ENCODE measurements at places on chromosomes 16 and 17.
A peak's percentile ranks its signal among the peaks of the same experiment; 100 is the strongest.

DNA sequence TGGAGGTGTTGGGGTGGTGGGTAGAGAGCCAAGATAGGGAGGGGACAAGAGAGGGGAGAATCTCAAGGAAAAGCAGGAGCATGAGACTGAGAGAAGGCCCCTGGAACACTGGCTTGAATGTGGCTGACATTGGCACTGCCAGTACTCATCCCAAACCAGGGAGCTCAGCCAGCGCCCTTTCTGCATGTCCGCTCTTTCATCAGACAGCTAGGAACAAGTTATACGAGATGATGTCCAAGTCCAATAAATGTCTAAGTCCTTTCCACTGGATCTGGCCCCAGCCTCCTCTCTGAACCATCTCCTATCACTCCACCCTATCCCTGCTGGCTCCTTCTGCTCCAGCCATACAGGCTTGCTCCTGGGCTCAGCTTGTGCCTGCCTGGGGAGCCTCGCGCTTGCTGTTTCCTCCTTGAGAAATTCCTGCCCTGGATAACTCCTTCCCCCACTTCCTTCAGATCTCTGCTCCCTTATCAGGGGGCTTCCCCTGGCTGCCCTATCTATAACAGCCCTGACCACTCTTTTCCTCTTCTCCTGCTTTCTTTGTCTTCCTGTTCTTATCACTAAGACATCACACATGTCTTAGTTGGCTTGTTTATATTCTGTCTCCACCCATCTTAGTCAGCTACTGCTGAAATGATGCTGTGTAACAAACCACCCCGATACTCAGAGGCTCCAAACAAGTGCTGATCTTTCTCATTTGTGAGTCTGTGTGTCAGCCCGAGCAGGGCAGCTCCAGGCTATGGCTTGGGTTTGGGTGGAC is 37.1 kb upstream of the MEOX1 start:
- H3K27ac ChIP-seq = no peak overlapping the region
- H3K27me3 ChIP-seq = peaks cover 9% of the 10 kb centered on the region
- peaks cover 8% of the 10 kb centered on the region for H3K4me1 ChIP-seq
- no peak for DNase-seq
- H3K4me3 ChIP-seq = no peak overlapping the region
- H3K36me3 ChIP-seq = no peaks in the 10 kb centered on the region

GRCh38 chr17:59853168-59853918 is 39.4 kb downstream of the TUBD1 start:
- no peaks in the 10 kb centered on the region for H3K27me3 ChIP-seq
- H3K27ac ChIP-seq = no peak overlapping the region
- H3K36me3 ChIP-seq = peaks cover 3% of the 10 kb centered on the region
- no peak overlapping the region for H3K4me3 ChIP-seq

DNA sequence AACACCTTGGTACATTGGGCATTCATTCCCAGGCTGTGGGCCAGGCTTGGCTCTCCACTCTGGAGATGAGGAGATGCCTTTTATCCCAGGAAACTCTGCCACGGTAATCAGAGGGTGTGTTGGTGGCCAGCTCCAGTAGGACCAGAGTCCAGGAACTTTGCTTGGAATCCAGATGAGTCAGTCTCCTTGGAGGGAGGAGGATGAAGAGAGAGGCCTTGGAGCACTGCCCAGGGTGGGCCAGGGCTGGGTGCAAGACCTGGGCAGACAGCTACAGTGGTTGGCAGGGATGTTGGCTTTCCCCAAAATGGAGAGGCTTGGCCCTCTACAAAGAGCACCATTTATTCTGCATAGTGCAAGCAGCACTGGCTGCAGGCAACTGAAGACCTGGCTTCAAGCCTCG is 209.0 kb downstream of the RGS9 start:
- H3K4me1 ChIP-seq = peaks cover 13% of the 10 kb centered on the region
- H3K27me3 ChIP-seq = peaks cover 3% of the 10 kb centered on the region
- peak overlapping the region; percentile 86 for H3K27ac ChIP-seq
- no peaks in the 10 kb centered on the region for H3K36me3 ChIP-seq

DNA sequence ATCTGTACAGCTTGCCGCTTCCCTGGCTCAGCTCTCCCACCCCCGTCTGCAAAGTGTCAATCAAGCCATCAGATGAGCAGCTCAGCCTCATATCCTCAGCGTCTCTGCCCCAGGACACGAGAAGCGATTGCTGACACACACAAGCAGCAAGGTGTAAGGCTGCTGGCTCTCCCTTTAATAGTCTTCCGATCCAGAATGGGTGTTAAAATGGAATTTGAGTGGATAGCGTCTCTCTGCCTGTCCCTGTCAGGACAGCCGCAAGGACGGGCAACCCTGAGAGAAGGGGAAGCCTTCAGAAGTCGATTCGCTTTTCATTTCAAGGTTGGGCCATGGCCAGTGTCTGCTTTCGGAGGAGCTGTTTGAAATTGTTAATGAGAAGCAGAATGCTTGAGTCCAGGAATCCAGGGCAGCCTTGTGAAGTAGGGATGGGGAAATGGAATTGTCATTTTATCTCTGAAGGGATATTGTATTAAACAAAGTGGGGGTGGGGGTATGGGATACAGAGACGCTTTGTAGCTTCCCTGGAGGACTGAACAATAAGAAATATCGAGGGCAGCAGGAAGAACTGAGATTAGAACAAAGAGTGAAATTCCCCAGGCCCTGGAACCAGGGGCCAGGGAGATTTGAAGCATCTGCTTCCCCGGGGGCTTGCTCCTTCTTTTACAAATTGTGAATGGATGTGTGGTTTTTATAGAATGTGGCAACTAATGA is 4.7 kb upstream of the PIPOX start:
- H3K36me3 ChIP-seq = peaks cover 3% of the 10 kb centered on the region
- H3K4me3 ChIP-seq = no peak overlapping the region
- H3K27me3 ChIP-seq = peaks cover 36% of the 10 kb centered on the region
- no peak for DNase-seq
- peaks cover 6% of the 10 kb centered on the region for H3K4me1 ChIP-seq

DNA sequence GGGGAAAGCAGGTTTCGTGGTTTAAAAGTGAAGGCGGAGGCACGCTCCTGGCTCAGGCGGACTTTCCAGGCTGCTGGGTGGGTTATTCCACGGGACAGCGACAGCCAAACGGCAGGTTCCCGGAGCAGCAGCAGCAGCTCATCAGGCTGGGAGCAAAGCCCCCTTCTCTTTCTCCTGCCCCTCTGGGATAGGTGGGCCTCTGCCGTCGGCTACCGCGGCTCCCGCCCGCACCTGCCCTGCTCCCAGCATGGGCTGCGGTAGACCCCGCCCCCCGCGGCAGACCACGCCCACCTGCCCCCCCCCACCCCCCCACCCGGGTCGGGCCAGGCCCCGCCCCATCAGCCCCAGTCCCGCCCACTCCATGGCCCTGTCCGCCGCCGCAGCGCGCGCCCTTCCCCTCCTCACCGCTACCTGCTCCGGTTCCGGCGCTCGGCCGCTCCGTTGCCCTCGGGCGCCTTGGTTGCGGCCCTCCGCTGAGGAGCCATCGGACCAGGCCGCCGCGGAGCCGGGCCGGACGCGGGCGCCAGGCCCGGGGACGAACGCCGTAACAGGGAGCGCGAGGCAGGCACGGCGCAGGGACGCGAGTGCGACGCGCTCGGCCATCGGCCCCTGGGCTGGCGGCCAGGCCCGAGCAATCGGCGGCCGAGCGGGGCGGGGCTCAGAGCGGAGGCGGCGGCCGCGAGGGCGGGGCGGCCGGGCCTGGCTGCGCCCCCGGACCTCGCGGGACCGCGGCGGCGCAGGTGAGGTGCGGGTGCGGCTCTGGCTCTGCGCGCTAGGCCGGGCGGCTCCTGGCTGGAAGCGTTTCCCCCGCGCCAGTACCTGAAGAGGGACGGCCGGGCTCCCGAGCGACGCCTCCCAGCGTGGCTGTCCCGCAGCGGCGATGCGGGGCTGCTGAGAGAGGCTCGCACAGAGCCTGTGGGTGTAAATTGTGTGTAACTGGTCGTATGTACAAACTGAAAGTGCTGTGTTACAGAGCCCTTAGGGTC is at the start of the genes HEXD and OGFOD3:
Gene HEXD (plus strand): TSS at position 347 of the 986 bp plus-strand sequence. CDS start 1,453 bp downstream, outside the sequence.
Gene OGFOD3 (minus strand): TSS at position 586 of the 986 bp plus-strand sequence. CDS start 101 bp downstream, at position 485.
- H3K4me3 ChIP-seq = peak within 1 kb of the TSS; percentile 86
- peak; percentile 90 for DNase-seq
- H3K4me1 ChIP-seq = peaks cover 37% of the 10 kb centered on the region

DNA sequence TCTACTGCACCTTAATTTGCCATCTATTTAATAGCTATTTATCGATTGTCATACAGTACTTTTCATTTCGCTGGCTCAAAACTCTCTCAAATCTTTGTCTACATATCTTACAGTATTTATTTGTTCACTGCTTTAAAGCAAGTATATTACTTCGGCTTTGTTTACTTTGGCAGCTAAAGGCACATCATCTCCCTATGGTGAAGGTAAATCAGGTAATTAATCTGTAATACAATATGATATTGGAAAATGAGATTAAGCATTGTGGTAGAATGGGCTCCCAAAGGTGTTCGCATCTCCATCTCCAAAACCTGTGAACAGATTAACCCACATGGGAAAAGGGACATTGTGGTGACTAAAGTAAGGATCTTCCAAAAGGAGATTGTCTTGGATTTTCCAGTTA is 6.5 kb downstream of the TMEM170A start:
- H3K27me3 ChIP-seq = no peaks in the 10 kb centered on the region
- no peak overlapping the region for H3K27ac ChIP-seq
- H3K36me3 ChIP-seq = peaks cover 10% of the 10 kb centered on the region
- H3K4me1 ChIP-seq = peaks cover 87% of the 10 kb centered on the region
- DNase-seq = no peak

DNA sequence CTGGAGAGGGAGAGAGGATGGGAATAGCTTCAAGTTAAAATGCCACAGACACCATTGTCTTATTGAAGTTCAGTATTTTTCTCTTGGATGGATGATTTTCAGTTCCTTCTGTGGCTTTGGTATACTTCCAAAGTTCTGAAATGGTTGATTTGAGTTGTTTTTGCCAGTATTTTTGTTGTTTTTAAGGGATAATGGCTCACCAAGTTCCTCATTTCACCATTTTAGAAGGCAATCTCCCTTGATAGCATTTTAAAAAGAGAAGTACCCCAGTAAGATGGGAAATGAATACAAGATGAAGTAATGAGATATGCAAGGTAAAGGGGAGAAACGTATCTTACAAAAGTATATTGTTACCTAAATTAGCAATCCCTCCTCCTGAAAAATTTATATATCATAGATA is 18.5 kb upstream of the SPDYE4 start:
- peaks cover 14% of the 10 kb centered on the region for H3K36me3 ChIP-seq
- H3K27ac ChIP-seq = no peak overlapping the region
- DNase-seq = no peak
- no peak overlapping the region for H3K4me3 ChIP-seq

DNA sequence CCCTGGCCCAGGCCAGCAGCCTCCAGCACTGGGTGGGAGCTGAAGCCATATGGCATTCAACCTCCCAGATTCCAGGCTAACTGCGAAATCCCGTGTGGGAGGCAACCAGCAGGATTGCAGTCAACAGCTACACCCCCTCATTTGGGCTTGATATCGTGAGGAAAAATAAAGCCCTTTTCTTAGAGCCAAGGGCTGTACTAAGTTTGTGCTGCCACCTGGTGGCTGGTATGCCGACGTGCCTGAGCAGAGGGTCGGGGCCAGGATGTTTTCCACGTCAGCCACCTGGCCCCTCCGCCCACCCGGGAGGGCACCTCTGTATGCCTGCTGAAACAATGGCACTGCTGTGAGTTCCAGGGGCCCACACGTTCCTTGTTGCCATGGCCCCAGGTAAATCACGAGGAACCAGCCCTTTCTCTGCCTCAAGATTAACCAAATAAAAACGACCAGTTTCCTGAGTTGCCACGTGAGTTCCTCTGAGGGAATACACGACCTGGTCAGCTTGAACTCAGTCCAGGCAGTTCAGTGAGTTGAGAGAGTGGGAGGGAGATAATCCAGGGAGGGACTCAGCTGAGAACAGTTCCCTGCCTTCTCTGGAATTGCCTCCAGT is 9.0 kb downstream of the TMEM98 start:
- H3K27ac ChIP-seq = no peak overlapping the region
- peaks cover 8% of the 10 kb centered on the region for H3K27me3 ChIP-seq
- H3K4me1 ChIP-seq = peaks cover 6% of the 10 kb centered on the region
- peak; percentile 52 for DNase-seq
- peak overlapping the region; percentile 48 for H3K4me3 ChIP-seq

DNA sequence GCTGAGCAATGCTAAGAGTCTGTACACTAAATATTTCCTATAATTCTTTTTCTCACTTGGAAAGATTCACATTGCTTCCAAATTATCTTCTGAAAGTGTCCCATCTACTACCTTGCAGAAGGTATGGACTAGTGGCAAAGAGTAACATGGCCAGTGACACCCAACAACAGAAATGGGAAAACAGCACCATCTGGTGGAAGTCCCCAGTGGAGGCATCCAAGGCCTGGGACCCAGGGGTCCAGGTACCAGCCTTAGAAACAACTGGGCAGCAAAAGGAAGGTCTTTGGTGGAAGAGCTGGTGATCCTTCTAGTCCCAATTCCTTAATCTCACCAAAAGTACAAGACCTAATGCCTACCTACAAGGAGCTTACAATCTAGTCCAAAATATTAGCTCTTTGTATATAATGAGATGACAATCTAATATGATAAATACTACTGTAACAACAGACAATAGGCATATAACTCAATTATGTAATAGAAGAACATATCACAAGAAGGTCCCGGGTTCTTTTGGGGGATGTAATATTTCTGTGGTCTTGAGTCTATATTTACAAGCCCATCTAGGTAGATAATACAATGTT is 55.3 kb downstream of the SKAP1 start:
- H3K27me3 ChIP-seq = no peaks in the 10 kb centered on the region
- peaks cover 38% of the 10 kb centered on the region for H3K4me1 ChIP-seq

- peak overlapping the region; percentile 97 for H3K27ac ChIP-seq
- H3K4me1 ChIP-seq = peaks cover 48% of the 10 kb centered on the region
- DNase-seq = no peak
- peaks cover 33% of the 10 kb centered on the region for H3K36me3 ChIP-seq
- no peaks in the 10 kb centered on the region for H3K27me3 ChIP-seq
- peak overlapping the region; percentile 98 for H3K4me3 ChIP-seq
Measured at GRCh38 chr17:81511554-81511803, 1.1 kb downstream of the ACTG1 start.

DNA sequence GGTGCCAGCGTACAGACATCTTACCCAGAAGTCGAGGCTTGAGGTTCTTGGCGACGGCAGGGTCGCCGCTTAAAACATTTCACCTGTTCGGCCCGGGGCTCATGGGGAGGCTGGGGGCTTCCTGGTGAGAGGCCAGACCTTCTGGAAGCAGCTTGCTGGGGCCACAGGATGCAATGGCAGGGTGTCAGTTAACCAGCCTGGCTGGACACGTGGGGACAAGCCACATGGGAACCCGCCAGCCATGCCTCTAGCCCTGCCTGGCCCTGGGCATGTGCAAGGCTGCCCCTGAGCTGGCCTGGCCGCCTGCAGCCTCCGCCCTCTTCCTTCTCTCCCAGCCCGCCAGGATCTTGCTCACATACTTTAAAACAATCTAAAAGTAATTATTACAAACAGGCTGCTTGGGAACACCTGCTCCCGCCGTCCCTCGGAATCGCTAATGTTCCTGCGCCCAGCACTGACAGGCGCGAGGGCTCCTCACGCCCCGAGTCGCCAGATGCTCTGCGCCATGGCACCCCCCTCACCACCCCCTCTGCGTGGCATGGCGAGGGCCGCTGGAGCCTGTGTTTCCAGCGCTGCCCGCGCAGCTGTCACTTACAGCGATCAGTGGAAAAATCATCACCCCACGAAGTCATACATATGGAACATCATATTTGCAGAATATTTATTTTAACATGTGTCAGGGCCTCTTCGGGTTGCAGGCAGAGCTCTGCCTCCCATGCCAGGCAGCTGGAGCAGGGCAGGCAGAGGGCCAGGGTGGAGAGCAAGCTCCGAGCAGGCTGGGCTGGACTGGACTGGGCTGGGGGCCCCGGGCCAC is 188.7 kb upstream of the GSE1 start:
- H3K27me3 ChIP-seq = no peaks in the 10 kb centered on the region
- peaks cover 13% of the 10 kb centered on the region for H3K4me1 ChIP-seq
- DNase-seq = no peak

- no peak overlapping the region for H3K4me3 ChIP-seq
- DNase-seq = no peak
- H3K27me3 ChIP-seq = no peaks in the 10 kb centered on the region
- no peaks in the 10 kb centered on the region for H3K36me3 ChIP-seq
- H3K4me1 ChIP-seq = no peaks in the 10 kb centered on the region
- H3K27ac ChIP-seq = no peak overlapping the region
Measured at GRCh38 chr16:78291604-78292003, 192.2 kb downstream of the WWOX start.

Data from naive thymus-derived CD8-positive, alpha-beta T cell (primary cell).